Fibroblast of lung (primary cell): ENCODE measurements at places on chromosomes 1 and 21. TPM values are rescaled to one million over a fixed set of nuclear protein-coding genes. Genes with fewer than 3 reads are reported as not detected.

- no peaks in the 10 kb centered on the region for H3K4me1 ChIP-seq
- H3K27ac ChIP-seq, result peak overlapping the region; percentile 92
Measured at GRCh38 chr1:173823781-173824314, 625 bp upstream of the DARS2 start.

GRCh38 chr1:225684741-225685140 is 31.8 kb upstream of the ENAH start:
- H3K27ac ChIP-seq, result no peak overlapping the region
- no peak for DNase-seq
- H3K4me1 ChIP-seq, result no peaks in the 10 kb centered on the region
- H3K36me3 ChIP-seq, result no peaks in the 10 kb centered on the region
- H3K27me3 ChIP-seq, result peaks cover 2% of the 10 kb centered on the region

GRCh38 chr1:231194843-231195516 is 33.1 kb downstream of the TRIM67 start:
- no peak for DNase-seq
- no peak overlapping the region for H3K27ac ChIP-seq
- no peaks in the 10 kb centered on the region for H3K4me1 ChIP-seq
- H3K4me3 ChIP-seq, result no peak overlapping the region
- no peaks in the 10 kb centered on the region for H3K27me3 ChIP-seq
- H3K36me3 ChIP-seq, result no peaks in the 10 kb centered on the region

GRCh38 chr1:228370439-228370940 is 36.1 kb downstream of the TRIM11 start:
- H3K27ac ChIP-seq, result no peak overlapping the region
- no peaks in the 10 kb centered on the region for H3K27me3 ChIP-seq
- H3K4me3 ChIP-seq, result no peak overlapping the region
- DNase-seq, result no peak

GRCh38 chr1:22808676-22809483 is 98.2 kb downstream of the EPHB2 start:
- peak; percentile 93 for DNase-seq
- peak overlapping the region; percentile 50 for H3K27ac ChIP-seq
- no peak overlapping the region for H3K4me3 ChIP-seq
- H3K36me3 ChIP-seq, result no peaks in the 10 kb centered on the region
- peaks cover 9% of the 10 kb centered on the region for H3K4me1 ChIP-seq
- no peaks in the 10 kb centered on the region for H3K27me3 ChIP-seq

GRCh38 chr1:214102907-214103306 is 115.1 kb downstream of the PROX1 start:
- H3K27ac ChIP-seq, result no peak overlapping the region
- H3K36me3 ChIP-seq, result no peaks in the 10 kb centered on the region
- H3K4me1 ChIP-seq, result no peaks in the 10 kb centered on the region
- no peaks in the 10 kb centered on the region for H3K27me3 ChIP-seq
- DNase-seq, result peak; percentile 92

DNA sequence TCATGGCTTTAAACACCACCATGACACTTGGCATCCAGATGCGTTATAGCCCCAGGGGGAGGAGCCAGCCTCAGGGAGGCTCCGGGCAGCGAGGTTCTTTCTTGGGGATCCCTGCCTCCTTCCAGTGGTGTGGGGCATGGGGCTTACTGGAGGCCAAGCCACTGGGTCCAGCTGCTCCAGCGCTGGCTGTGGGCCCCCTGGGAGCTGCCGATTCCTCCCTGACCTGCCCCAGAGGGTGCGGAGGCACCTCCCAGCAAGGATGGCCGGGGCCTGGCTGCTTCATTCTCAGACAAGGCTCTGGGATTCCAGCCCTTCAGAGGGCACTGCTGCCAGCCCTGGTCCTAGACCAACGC is 159.3 kb downstream of the PEX14 start:
- no peaks in the 10 kb centered on the region for H3K27me3 ChIP-seq
- H3K27ac ChIP-seq, result no peak overlapping the region
- peaks cover 2% of the 10 kb centered on the region for H3K36me3 ChIP-seq
- no peak for DNase-seq
- H3K4me1 ChIP-seq, result no peaks in the 10 kb centered on the region
- no peak overlapping the region for H3K4me3 ChIP-seq

DNA sequence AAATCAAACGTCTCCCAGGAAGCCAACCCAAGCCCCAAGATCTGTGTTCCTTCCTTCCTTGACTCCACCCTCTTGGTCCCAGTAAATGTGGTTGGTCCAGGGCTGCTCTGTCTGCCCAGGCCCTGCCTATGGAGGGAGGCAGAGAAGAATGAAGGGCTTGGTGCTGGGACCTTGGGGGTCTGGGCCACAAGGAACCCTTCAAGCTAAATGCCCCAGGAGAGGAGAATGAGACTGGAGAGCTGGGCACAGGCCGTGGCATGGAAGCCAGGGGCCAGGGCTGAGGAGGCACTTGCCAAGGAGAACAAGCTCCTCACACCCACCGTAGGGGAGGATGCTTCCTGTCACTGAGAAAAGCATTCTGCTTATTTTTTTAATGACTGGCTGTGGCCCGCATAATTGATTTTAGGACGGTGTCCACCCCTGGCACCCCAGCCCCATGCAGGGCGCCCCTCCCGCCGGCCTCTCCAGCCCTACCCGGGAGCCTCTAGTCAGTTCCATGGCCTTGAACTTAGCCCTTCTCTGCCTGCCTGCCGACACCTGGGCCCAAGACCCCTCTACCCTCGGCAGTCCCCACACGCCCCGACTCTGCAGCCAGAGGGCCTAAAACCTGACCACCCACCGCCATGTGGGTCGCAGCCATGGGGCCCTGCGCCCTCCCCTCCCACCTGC is 889 bp downstream of the CLEC20A start:
- no peak for DNase-seq
- no peak overlapping the region for H3K4me3 ChIP-seq
- no peaks in the 10 kb centered on the region for H3K36me3 ChIP-seq
- no peaks in the 10 kb centered on the region for H3K4me1 ChIP-seq
- H3K27me3 ChIP-seq, result no peaks in the 10 kb centered on the region
- no peak overlapping the region for H3K27ac ChIP-seq

DNA sequence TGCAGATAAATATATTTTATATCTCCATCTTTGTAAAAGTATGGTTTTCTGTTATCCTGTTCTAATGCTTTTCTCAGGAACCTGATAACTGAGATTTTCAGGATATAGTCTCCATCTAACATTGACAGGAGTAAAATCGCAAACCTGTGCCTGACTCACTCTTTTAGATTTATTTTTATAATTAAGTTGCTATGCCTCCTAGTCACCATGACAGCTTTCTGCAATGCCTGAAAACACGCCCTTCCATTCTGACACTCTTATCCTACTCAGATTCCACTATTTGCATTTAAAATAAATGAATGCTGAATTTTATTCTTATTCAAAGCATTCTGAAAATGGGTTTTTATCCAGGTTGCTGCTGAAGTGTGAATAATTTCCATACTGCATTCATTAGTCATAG is 62.8 kb downstream of the RGS21 start:
- no peak for DNase-seq
- H3K36me3 ChIP-seq, result no peaks in the 10 kb centered on the region
- H3K27me3 ChIP-seq, result no peaks in the 10 kb centered on the region
- no peaks in the 10 kb centered on the region for H3K4me1 ChIP-seq
- no peak overlapping the region for H3K27ac ChIP-seq

GRCh38 chr1:996851-997712 is 2.8 kb downstream of the HES4 start:
- H3K36me3 ChIP-seq, result no peaks in the 10 kb centered on the region
- no peak for DNase-seq
- H3K4me3 ChIP-seq, result no peak overlapping the region
- H3K27me3 ChIP-seq, result peaks cover 17% of the 10 kb centered on the region

DNA sequence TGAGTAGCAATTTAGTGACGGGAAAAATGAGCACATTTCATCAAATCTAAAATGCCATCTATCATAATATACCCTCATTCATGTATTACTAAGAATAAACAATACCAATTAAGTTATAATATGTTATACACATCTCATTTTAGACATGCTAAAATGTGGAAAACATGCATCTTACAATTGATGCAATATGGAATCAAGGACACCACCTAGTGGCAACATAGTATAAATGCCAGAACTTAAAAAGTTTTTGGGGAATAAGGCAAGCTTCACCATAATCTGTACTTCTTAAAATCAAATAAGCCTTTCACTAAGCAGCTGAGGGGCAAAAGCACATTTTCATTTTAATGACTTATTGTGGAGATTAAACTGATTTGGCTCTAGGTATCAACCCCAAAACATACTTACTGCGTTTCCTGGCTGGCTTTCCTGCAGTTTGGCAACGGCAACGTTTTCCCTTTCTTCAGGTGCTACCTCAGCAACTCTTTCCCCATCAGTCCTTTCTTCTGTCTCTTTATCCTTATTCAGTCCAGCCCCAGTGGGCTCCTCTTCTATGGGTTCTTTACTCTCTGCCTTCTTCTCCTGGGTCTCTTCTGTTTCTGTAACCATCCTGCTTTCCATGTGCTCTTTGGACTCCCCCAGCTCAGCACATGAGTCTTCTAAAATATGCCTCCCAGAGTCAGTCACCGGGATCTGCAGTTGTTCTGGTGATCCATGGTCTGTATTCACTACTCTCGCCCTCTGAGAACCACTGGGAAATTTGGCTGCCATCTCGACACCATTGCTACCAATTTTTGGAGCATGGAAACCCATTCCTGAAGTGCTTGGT is 11.4 kb downstream of the SDE2 start:
- no peaks in the 10 kb centered on the region for H3K4me1 ChIP-seq
- H3K27me3 ChIP-seq, result no peaks in the 10 kb centered on the region
- H3K27ac ChIP-seq, result no peak overlapping the region
- H3K4me3 ChIP-seq, result no peak overlapping the region
- H3K36me3 ChIP-seq, result peaks cover 12% of the 10 kb centered on the region

GRCh38 chr1:45643978-45644377 is 20.1 kb upstream of the CCDC17 start:
- peaks cover 6% of the 10 kb centered on the region for H3K36me3 ChIP-seq
- H3K4me3 ChIP-seq, result no peak overlapping the region
- H3K4me1 ChIP-seq, result peaks cover 2% of the 10 kb centered on the region
- no peak for DNase-seq
- no peaks in the 10 kb centered on the region for H3K27me3 ChIP-seq
- no peak overlapping the region for H3K27ac ChIP-seq

DNA sequence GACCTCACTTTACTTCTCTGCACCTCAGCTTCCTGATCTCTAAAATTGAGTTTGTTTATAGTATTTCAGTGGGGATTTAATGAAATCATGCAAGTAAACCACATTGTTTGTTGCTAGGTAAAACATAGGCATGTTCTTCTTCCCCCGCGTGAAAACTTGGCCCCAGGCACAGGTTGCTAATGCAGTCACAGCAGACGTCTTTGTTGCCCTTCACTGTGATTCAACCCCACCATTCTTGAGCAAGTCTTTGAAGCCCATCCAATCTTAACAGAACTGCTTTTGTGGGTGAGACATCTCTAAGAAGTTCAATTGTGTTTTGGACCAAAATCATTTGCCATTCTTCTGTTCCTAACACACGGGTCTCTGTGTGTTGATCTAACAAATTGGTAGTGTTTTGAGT is 185.5 kb downstream of the ZNF281 start:
- H3K36me3 ChIP-seq, result no peaks in the 10 kb centered on the region
- peak; percentile 96 for DNase-seq

GRCh38 chr1:228902781-228903433 is 167.6 kb downstream of the RHOU start:
- H3K27me3 ChIP-seq, result peaks cover 7% of the 10 kb centered on the region
- H3K27ac ChIP-seq, result no peak overlapping the region
- peak; percentile 100 for DNase-seq

GRCh38 chr21:44062380-44062779 is 44.8 kb upstream of the PWP2 start:
- no peak for DNase-seq
- H3K4me3 ChIP-seq, result no peak overlapping the region
- H3K27ac ChIP-seq, result no peak overlapping the region
- no peaks in the 10 kb centered on the region for H3K27me3 ChIP-seq
- peaks cover 11% of the 10 kb centered on the region for H3K36me3 ChIP-seq
- no peaks in the 10 kb centered on the region for H3K4me1 ChIP-seq

DNA sequence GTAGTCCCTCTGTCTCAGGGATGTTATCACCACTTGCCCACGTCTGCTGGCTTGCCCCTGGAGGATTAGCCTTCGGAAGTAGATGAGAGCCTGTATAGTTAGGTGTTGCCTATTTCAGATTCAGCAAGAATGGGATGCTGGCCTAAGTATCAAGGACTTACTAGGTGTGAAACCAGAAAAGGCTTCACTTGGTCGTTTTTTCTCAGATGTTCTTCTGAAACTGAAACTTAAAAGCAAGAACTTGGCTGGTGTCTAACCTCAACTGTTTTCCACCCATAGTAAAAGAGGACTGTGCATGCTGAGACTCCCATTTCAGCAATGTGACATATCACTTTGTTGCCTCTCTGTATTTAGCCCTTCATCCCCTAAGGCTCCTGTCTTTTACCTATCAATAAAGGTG is 67.0 kb upstream of the LRRC53 start:
- no peaks in the 10 kb centered on the region for H3K4me1 ChIP-seq
- DNase-seq, result no peak
- H3K4me3 ChIP-seq, result no peak overlapping the region
- no peak overlapping the region for H3K27ac ChIP-seq
- no peaks in the 10 kb centered on the region for H3K36me3 ChIP-seq
- no peaks in the 10 kb centered on the region for H3K27me3 ChIP-seq

DNA sequence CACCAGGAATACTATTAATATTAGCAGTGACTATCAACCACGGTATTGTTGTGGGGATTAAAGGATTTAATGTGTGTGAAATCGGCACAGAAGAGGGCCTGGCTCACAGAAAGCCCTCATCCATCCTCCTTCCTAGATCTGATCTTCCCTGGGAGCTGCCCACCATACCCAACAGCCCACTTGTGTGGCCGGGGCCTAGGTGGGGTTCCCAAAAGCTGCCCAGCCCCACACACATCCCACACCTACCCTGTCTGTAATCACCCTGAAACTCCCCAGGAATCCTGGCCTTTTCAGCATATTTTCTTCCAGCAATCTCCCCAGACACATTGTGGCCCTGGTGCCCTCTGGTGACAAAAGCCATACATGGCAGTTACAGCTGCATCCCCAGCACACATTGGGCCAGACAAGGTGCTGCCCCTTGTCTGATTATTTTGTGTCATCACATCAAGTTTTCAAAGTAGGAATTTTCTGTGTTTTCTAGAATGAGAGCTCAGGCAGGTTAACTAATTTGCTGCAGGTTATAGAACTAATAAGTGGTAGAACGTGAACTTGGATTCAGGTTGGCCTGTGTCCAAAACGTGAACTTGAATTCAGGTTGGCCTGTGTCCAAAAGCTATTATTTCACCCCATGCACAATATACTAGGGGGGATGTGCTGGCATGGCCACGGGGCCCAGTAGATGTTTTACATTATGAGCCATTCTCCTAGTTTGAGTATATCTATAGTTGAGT is 5.3 kb upstream of the SLC6A9 start:
- peaks cover 19% of the 10 kb centered on the region for H3K4me1 ChIP-seq
- H3K27me3 ChIP-seq, result no peaks in the 10 kb centered on the region
- DNase-seq, result peak; percentile 67
- no peaks in the 10 kb centered on the region for H3K36me3 ChIP-seq
- no peak overlapping the region for H3K4me3 ChIP-seq
- no peak overlapping the region for H3K27ac ChIP-seq

- H3K36me3 ChIP-seq, result no peaks in the 10 kb centered on the region
- no peak overlapping the region for H3K4me3 ChIP-seq
- H3K27me3 ChIP-seq, result no peaks in the 10 kb centered on the region
- no peaks in the 10 kb centered on the region for H3K4me1 ChIP-seq
- no peak overlapping the region for H3K27ac ChIP-seq
Measured at GRCh38 chr1:13697738-13698137, 2.2 kb upstream of the PRDM2 start.

FCGR2B gene
- polyA plus RNA-seq, result not detected in 2 replicates

GABPA gene
- 16.4 and 20.5 TPM in 2 replicates for polyA plus RNA-seq

SIM2 gene
- polyA plus RNA-seq, result 0.11 and 0.22 TPM in 2 replicates

TFF2 gene
- not detected in 2 replicates for polyA plus RNA-seq

EPHB2 gene
- polyA plus RNA-seq, result 4.1 and 21.8 TPM in 2 replicates

PLA2G2F gene
- not detected in 2 replicates for polyA plus RNA-seq

EPHA2 gene
- 9.8 and 22.6 TPM in 2 replicates for polyA plus RNA-seq

COL6A1 gene
- polyA plus RNA-seq, result 621 and 1,137 TPM in 2 replicates

TAL1 gene
- 0.01 TPM in 1 of 2 replicates, not detected in the other for polyA plus RNA-seq

NOS1AP gene
- 0.10 and 0.14 TPM in 2 replicates for polyA plus RNA-seq

A3GALT2 gene
- polyA plus RNA-seq, result not detected in 2 replicates
